ENCODE measurements at places on chromosomes 6 and 20.

GRCh38 chr6:30214657-30214982 is 1.4 kb upstream of the TRIM26 start:
- no peak for DNase-seq

DNA sequence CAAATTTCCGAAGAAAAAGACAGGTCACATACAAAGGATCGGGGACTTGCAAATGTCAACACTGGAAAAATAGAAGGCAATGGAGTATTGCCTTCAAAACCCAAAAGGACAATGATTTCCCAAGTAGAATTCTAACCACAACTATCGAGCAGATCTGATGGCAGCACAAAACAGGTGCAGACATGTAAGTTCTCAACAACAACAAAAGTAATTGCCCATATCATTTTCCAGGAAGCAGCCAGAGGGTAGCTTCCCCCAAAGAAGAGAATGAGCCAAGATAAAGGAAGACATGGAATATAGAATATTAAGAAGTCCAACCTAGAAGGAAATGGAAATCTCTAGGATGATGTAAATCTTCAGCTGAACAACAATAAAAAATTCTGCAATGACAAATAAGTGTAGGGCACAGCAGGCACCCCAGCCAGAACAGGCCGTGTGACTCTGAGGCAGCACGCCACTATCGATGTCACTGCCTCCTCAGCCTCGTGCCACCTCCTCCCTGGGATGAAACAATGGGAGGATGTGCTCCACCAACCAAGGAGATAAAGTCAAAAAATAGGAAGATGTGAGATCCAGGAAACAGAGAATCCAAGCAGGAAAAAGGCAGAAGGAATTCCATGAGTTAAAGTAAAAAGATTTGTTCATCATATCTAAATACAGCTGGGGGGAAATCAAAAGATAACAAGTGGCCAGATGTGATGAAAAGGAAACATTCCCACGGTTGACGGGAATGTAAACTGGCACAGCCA is 34.1 kb downstream of the SERPINB1 start:
- DNase-seq, result no peak

GRCh38 chr6:4268171-4268570 is 132.8 kb upstream of the ECI2 start:
- no peak for DNase-seq

GRCh38 chr20:43955062-43955749 is 40.6 kb downstream of the TOX2 start:
- DNase-seq, result peak; percentile 92

GRCh38 chr20:50481741-50482140 is 28.4 kb upstream of the PTPN1 start:
- no peak for DNase-seq

DNA sequence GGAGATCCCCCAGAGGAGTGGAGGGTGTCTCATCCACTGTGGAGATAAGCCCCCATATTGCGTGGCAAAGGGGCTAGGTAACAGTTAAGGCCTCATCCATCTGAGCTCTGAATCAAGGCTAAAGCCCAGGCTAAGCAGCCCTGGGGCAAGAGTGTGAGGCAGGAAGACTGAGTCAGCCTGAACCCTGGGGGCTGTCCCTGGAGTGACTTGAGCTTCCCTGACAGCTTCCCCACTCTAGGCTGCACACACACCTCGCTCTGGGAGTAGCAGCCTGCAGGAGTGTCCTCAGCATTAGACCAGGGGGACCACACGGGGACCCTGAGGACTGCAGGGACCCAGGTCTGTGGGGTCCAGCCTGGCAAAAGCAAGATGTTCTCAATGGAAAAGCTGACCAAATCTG is 27.9 kb downstream of the UBD start:
- DNase-seq, result no peak

DNA sequence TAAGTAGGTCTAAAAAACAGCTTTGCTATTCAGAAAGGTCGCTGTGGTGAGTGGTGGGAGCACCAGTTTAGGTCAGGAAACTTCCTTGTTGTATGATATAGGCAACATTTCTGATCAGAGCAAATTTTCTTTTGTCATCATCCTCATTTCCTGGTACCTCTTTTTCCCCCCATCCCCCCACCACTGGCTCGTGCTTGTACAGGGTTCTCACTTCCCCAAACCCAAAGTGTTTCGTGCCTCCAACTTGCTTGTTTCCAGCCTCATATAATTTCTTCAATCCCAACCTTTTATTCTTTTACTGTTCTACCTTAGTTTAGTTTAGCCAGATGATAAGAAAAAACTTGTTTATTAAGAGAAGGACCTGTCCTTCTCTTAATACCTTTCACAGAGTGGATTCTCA is 209.4 kb upstream of the JAG1 start:
- DNase-seq, result no peak

DNA sequence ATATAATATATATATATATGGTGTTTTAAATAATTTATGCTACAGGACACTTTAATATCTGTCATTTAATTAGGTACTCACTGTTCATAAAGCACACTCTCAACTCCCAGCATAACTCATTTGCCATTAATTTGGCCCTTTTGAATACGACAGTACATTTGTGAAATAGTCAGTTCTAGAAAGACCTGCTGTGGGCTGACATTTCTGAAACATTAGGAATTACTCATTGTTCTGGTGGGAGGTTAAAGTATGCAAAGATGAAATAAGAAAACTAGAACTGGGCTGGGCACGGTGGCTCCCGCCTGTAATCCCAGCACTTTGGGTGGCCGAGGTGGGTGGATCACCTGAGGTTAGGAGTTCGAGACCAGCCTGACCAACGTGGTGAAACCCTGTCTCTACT is 497.5 kb downstream of the UTRN start:
- no peak for DNase-seq

GRCh38 chr6:154209555-154209954 is 147.0 kb downstream of the IPCEF1 start:
- no peak for DNase-seq

DNA sequence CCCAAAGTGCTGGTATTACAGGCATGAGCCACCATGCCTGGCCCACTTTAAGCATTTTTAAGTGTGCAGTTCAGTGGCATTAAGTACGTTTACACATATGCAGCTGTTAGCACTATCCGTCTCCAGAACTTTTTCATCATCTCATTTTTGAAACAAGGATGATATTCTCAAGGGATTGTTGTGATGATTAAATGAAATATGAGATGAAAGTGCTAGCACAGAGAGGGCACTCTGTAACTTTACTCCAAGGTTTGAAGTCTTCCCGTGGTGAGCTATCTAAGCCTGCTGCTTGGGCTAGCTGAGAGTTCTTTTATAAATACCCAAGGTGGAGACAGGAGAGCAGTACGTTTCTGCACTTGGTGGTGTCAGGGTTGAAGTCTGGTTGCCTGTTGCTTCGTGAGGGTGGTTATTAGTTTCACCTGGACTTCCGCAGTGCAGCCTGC is 6.6 kb downstream of the TM9SF4 start:
- DNase-seq, result peak; percentile 42

GRCh38 chr20:54626126-54626525 is 150.7 kb downstream of the DOK5 start:
- no peak for DNase-seq

DNA sequence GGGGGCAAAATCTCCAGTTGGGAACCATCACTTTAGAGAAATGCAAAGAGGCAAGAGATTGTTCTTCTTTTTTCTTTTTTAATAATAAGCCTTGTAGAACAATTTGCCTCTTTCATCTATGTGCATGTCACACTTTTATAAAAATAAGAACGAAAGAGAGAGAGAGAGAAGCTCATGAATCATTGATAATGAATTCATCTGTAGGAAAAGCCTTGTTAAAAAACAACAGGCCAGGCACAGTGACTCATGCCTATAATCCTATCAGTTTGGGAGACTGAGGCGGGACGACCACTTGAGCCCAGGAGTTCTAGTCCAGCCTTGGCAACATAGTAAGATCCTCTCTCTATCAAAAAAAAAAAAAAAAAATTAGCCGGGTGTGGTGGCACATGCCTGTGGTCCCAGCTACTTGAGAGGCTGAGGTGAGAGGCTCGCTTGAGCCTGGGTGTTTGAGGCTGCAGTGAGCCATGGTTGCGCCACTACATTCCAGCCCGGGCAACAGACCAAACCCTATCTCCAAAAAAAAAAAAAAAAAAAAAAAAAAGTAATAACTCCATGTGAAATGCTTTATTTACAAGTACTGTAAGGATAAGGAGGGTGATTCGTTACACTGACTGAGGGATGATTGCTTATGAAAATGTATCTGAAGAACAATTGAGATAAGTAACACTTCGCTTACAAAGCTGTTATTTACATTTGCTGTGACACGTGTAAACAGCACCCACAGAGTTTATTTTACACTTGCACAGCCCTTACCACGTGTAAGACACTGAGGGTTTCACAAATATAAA is 6.0 kb downstream of the CCN5 start:
- peak; percentile 92 for DNase-seq

GRCh38 chr6:106608080-106608668 is 21.1 kb downstream of the RTN4IP1 start:
- peak; percentile 53 for DNase-seq

DNA sequence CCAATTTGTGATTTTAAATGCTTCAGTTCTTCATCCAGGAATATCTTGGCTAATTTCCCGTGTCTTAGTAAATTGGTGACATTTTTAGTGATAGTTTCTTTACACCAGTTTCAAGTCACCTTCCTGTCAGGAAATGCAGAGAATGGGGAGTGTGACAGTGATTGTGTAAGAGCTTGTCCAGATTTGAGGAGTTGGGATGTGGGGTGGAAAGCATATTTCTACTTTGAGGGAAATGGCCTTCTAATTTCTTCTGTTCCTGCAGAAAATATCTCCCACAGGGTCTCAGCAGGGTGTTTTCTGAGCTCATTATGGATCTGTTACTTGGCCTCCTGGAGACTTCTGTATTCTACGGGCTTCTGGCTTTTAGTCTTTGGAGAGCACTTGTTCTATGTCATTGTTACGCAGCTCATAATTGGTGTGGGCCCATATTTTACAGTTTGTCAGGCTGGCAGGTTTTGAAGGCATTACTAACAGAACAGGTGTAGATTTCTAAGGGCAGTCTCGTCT is 65.6 kb downstream of the TMEM200A start:
- DNase-seq, result no peak

DNA sequence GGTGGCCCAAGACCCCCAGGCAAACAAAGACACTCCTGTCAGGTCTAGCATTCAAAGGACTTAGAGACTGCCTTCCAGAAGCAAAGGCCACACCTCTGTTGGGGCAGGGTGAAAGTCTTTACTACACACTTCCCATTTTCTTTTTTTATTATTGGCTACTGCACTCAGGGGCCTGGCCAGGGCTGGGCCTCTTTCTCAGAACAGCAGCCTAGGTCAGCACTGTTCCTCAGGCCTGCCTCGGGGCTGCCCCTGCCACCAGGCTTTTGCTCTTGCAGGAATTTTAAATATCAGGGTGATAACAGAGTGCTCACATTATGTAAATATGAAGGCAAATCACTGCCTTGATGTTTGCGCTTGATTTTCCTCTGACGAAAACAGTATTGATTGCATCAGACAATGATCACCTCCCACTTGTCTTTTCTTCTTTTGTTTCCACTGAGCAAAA is 18.5 kb downstream of the GSTA4 start:
- DNase-seq, result no peak

- DNase-seq, result peak; percentile 97
Observed at GRCh38 chr6:139764498-139764986, 390.1 kb upstream of the CITED2 start.

GRCh38 chr6:41639809-41640371 is 1.6 kb downstream of the MDFI start:
- peak; percentile 75 for DNase-seq

DNA sequence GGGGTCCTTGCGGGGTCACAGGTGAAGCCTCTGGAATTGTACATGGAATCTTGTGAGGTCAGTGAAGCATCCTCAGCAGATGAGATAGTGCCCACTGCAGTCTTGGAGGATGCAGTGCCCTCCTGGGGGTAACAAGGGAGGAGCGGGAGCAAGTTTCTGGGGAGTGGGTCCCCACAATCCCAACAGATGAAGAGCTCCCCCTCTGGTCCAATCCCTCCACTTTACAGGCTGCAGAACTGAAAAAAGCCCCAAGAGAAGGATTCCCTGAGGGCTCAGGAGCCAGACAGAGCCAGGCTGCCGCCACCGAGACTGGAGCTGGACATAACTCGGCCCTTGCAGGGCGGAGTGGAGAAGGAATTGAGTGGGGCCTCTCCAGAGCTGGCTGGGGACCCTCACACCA is 52.4 kb downstream of the TTI1 start:
- no peak for DNase-seq

DNA sequence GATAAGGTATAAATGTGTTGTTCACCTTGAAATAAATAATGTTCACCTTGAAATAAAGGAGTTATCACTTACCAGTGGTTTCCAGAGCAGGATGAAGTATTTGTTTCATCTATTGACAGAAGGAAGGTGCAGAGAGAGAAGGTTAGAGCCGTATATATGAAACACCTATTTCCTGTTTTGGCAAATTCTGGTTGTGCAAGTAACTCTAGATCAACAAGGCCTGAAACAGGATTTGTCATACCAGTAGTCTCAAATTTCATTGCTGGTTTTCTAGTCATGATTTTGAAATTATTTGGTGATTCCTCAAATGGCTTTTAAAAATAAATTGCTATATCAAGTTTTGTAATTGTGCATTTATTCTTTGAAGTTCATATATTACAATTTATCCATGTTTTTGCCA is at the start of gene CRISP3:
Gene CRISP3 (minus strand): TSS at position 130 of the 400 bp plus-strand sequence. CDS start 21 bp downstream, at position 109.
- DNase-seq, result no peak

DNA sequence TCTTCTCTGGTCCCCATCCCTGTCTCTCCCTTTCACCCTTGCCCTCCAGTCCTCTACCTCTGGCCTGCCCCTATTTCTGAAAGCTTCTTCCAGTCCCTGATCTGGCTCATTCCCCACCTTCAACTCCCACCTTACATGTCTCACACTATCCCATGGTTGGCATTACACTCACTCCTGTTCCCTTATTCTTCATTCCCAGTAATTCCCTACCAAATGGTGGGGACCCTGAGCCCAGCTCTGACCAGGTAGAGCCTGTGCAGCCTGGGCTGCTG is 6.4 kb downstream of the TP53INP2 start:
- no peak for DNase-seq

- no peak for DNase-seq
Observed at GRCh38 chr20:8631271-8631670, 437.6 kb upstream of the PLCB4 start.

DNA sequence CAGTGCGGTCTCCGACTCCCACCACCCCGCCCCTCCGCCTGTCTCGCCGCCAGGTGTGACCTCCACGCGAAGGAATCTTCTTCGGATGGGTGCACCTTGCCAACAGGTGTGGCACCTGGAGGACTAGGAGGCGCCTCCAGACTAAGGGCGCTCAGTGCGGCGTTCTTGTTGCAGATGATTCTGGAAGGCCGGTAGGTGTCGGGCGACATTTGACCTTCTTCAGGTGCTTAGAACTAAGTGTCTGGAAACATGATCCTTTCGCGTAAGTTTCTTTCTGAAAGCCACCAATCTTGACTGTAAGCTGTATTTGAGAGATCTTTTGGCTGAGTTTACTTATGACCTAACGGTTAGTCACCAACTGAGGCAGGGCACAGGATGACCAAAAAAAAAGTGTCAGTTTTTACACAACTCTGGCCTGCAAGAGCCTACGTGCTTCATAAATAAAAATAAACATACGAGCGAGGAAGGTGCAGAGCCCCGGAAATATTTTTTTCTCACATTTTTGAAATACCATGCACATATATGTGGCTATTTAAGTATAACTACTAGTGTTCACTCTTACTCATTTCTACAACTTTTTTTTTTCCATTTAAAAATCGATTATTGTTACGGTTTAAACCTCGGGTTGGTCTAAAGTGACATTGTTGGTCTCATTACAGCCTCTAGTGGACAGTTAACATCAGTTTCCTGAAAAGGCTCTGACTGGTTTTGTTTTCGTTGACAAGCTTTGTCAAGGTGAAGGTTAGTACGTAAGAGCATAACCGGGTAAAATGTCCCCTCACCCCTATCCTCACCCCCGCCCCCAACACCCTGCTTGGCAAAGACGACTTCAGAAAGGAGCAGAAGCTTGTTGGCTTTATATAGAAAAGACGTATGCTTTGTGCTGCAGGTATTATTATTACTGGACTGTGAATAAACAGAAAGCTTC is 1.6 kb upstream of the ATXN1 start:
- DNase-seq, result peak; percentile 87
